ENCODE measurements at places on chromosomes 5 and 9.

GRCh38 chr5:60339691-60340201, 360.2 kb downstream of the DEPDC1B start:
- no peak for DNase-seq

DNA sequence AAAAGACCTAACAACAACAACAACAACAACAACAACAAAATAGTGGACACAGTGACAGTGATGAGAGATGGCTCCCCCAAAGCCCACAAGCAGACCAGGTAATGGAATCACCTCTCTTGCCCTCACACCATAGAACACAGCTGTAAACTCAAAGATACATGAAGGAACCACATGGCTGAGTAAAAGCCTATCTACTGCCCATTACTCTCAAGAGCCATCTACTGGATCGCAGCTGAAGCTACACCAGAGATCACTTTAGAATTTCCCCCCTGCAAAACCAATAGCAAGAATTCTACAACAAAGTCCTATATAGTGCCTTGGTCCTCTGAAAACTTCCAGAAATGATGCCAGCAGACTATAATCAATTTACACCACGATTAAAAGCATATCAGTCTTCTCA, 1537.6 kb upstream of the CDH9 start:
- DNase-seq = no peak

GRCh38 chr5:165000479-165001190, 1495.2 kb downstream of the MAT2B start:
- DNase-seq = no peak

- no peak for DNase-seq
These were observed 96.3 kb upstream of the MEF2C start for GRCh38 chr5:88979244-88979643.
